Placental pericyte (primary cell): ENCODE measurements at places on chromosomes 13 and 19. TPM values are rescaled to one million over a fixed set of nuclear protein-coding genes. Genes with fewer than 3 reads are reported as not detected.

Gene NXNL1
- total RNA-seq, result not detected in 2 replicates

Gene UBAC2
- total RNA-seq, result 35.9 and 37.8 TPM in 2 replicates

Gene TMPRSS9
- total RNA-seq, result not detected in 2 replicates

Gene MAG
- total RNA-seq, result 0.43 TPM in 1 of 2 replicates, not detected in the other

Gene SIGLEC9
- 0.22 TPM in 1 of 2 replicates, not detected in the other for total RNA-seq

Gene CCDC70
- not detected in 2 replicates for total RNA-seq

Gene NAPSA
- total RNA-seq, result not detected in 2 replicates

Gene CTXN1
- total RNA-seq, result 0.88 and 4.6 TPM in 2 replicates

Gene VSTM2B
- total RNA-seq, result not detected in 2 replicates

Gene WDR88
- total RNA-seq, result not detected in 2 replicates

Gene AXL
- total RNA-seq, result 265 and 531 TPM in 2 replicates

Gene RUBCNL
- under 0.01 and 0.57 TPM in 2 replicates for total RNA-seq

Gene LYPD3
- total RNA-seq, result 0.43 TPM in 1 of 2 replicates, not detected in the other

Gene CYP4F8
- total RNA-seq, result not detected in 2 replicates

Gene MTIF3
- 30.2 and 49.2 TPM in 2 replicates for total RNA-seq

Gene PRR36
- not detected in 2 replicates for total RNA-seq

Gene CLDND2
- not detected in 2 replicates for total RNA-seq

Gene ZNF829
- total RNA-seq, result 2.4 and 4.4 TPM in 2 replicates

Gene HCST
- 0.44 and 0.86 TPM in 2 replicates for total RNA-seq

Gene ESD
- total RNA-seq, result 87.5 and 94.5 TPM in 2 replicates

Gene SIGLEC8
- total RNA-seq, result not detected in 2 replicates

Gene HPN
- 0.44 TPM in 1 of 2 replicates, not detected in the other for total RNA-seq
